ENCODE measurements at places on chromosomes 4 and X.

DNA sequence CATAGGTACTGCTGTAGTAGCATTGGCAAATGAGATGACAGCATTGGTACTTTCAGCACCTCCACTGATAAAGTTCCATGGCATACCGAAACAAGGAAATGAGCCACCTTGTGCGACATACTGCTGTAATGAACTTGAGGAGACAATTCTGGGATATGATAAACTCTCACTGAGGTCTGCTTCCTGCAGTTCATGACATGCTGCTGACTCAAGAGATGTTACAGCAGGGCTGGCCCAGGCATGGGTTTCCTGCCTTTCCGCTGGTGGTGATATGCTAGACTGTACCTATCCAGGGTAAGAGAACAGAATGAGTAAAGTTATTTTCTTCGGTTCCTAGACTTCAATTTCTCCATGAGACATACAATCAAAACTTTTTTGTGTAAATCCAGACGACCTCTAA, 17.1 kb downstream of the BEND2 start:
- no peak for DNase-seq

DNA sequence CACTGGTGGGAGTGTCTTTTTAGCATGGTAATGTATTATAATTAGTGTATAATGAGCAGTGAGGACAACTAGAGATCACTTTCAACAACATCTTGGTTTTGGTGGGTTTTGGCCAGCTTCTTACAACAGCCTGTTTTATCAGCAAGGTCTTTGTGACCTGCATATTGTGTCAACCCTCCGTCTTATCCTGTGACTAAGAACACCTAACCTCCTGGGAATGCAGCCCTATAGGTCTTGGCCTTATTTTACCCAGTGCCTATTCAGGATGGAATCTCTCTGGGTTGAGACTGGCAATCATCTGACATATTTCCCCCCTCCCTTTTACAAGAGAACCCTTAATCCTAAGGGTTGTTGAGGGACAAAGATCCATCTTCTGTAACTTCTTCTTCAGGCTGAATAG, 21.9 kb upstream of the ADH4 start:
- no peak for DNase-seq

GRCh38 chrX:103092942-103093341, at the start of gene NXF3:
NXF3 (minus strand) TSS chrX:103093143; CDS start chrX:103093023, 120 bp downstream.
- DNase-seq = no peak

DNA sequence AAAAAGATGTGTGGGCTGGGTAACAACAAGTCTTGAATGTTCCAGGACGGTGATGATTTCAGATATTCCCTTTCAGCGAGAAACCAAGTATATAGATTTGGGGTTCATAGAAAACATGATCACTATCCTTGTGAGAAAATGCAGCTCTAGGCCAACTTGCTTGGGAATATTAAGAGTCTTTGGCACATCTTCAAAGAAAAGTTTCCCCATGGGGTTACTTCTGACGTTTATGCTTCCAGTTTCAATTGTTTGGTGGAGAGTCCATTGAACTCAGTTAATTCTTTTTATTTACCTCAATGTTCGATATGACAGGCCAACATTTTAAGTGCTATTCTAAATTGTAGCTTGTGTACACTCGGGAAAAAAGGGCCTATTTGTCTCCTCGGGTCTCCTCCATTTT, 126.7 kb downstream of the NHS start:
- no peak for DNase-seq

DNA sequence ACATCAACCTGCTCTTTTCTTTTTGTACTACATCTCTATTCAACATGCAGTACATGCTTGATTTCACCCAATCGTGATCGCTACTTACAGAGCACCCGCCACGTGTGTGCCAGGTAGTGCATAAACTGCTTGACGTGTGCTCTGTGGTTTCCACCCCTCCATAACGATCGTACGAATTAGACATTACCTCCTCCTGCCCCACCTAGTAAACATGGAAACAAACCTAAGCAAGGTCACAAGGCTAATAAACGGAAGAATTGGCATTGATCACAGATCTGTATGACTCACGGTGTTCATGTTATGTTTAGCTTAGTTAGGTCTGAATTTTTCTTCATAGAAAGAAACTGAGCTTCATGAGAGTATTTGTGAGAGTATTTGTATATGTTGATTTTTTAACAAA, 64.1 kb downstream of the STX18 start:
- no peak for DNase-seq

GRCh38 chr4:78100060-78100459, 42.9 kb downstream of the FRAS1 start:
- DNase-seq = peak; percentile 45

GRCh38 chrX:148501386-148502066, 1.1 kb downstream of the AFF2 start:
- no peak for DNase-seq

DNA sequence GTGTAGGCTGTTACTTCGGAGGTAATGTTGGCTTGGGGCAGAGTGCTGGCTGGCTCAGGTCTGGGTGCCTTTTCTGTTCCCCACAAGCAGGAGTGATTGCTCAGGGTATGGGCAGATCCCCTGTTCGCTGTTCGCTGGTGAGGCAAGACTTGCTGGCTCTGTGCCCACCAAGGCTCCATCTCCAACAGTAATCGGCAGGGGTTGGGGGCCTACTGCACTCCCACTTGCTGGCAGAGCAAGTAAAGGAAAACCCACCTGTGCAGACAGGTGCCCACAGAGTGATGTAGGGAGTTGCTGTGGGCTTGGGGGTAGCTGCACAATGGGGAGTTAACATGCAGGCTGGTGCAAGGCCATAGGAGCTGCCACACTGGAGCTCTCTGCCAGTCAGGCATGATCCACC, 8.0 kb upstream of the TMSB15C start:
- no peak for DNase-seq

DNA sequence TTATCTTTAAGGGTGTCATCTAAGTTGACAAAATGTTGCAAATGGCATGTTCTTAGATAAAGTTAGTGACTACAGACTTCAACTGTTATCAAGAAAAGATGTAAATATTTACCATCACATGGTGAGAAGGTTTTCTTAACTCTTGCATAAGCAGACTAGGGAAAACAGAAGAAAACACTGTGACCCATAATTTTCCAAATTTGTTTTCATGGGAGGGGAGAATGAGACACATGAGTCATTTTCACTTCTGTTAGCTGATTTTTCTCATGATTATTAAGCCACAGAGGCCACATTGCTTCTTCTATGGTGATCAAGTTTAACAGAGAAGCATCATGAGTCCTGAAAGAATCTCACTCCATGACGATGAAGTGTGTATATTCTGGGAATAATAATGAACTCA, 30.2 kb upstream of the SYTL5 start:
- DNase-seq = no peak

DNA sequence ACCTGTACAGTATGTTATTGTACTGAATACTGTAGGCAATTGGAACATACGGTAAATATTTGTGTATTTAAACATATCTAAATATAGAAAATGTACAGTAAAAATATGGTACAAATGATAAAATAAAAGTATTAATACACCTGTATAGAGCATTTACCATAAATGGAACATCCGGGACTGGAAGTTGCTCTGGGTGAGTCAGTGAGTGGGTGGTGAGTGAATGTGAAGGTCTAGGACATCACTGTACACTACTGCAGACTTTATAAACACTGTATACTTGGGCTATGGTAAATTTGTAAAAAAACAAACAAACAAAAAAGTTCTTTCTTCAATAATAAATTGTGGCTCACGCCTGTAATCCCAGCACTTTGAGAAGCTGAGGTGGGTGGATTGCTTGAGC, 52.4 kb upstream of the FHL1 start:
- no peak for DNase-seq

- DNase-seq = no peak
These were observed 185.0 kb downstream of the CPE start for GRCh38 chr4:165563851-165564250.

DNA sequence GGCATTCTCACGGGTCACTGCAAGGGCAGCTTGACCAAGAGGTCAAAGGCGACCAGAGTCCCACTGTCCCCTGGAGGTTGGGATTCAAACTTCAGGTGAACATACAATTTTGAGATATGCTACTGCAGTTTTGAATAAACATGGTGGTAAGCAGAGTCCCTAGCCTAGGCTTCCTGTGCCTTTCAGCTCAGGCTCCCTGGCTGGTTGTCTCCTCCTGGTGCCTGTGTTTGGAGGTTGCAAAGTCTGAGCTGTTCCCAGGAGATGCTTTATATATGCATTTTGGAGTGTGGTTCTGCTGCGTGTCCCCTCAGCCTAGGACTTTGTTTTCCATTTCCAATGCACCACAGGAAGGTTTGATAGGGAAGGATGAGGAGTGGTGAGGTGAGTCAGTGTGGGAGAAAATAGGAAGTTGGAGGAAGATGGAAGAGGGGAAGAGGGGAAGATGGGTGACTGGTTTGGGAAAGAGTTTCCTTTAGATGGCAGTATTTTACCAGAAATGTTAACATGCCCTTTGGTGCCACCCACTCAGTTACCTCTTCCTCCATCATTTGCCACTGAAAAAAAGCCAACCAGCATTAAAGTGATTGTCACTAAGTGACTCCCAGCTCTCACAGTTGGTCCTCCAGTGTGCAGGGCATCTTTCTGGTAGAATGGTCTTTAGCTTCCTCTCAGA, 211.7 kb upstream of the AGTR2 start:
- DNase-seq = no peak

- DNase-seq = no peak
These were observed 11.0 kb downstream of the ATP5ME start for GRCh38 chr4:663046-663437.

- peak; percentile 93 for DNase-seq
These were observed 626 bp upstream of the CEP135 start for GRCh38 chr4:55947912-55948725.

GRCh38 chrX:129599499-129599898, 55.3 kb downstream of the APLN start:
- DNase-seq = no peak

GRCh38 chr4:44662623-44663005, 11.2 kb upstream of the YIPF7 start:
- DNase-seq = no peak

DNA sequence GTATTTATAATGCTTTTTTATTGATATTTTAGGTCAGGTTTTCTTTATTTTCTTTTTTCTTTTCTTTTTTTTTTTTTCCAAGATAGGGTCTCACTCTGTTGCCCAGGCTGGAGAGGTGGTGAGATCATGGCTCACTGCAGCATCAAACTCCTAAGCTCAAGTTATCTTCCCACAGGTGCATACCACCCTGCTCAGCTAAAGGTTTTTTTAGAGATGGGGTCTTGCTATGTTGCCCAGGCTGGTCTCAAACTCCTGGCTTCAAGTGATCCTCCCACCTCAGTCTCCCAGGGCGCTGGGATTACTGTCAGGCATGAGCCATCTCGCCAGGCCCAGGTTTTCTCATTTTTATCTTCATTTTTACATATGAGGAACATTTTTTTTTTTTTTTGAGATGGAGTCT, 3.3 kb downstream of the WDR44 start:
- no peak for DNase-seq

DNA sequence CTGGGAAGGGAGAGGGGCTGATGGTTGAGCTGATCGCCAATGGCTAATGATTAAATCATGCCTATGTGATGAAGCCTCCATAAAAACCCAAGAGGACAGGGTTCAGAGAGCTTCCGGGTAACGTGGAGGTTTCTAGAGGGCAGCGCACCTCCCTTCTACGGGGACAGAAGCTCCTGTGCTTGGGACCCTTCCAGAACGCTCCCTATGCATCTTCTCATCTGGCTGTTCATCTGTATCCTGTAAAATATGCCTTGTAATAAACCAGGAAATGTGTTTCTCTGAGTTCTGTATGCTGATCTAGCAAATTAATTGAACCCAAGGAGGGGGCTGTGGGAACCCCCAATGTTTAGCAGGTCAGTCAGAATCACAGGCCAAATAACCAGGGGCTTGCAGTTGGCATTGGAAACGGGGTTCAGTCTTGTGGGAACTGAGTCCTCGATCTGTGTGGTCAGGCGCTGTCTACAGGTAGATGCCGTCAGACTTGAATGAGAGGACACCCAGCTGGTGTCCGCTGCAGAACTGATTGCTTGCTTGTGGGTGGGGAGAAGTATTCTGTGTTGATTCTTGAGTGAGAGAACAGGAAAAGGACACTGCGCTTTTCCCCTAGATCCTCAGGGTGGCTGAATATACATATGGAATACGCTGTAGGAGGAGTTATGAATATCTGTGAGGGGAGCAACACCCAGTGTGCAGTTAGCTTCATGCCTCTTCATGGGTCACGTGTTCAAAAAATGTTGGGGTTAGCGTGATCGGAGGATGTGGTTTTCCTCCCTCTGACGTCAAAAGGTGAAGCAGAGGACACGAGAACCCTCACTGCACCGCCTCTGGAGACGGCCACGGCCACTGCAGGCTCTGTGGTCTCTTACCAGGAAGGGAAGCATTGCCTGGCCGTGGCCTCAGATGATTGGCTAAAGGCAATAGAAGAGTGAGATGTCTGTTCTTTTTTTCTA, 29.2 kb downstream of the HTT-AS start:
- DNase-seq = peak; percentile 64

DNA sequence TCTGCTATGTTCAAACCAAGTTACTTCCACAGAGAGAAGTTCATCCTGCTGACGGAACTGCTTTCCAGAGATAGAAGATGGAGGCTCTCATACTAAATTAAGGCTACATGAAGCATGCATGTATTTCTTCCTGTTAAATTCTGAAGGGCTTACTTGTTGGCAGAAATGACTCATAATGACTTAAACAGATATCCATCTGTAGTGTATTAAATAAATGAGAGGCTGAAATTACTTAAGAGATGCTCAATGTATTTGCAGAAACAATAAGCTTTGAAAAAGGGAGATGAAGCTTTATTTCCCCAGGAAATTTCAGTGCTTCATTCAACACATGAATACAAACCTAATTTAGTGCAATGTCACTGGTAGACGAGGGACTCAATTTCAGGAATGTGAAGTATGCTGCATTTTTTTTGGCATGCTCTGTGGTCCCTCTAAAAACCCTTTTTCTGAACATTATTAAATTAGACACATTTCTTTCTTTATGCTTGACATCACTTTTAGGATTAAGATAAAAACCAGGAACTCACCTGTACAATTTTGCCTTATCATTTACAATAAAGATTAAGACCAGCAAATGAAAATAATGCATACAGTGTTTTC, 759.1 kb upstream of the POU3F4 start:
- no peak for DNase-seq

GRCh38 chr4:81505004-81505598, 33.4 kb upstream of the RASGEF1B start:
- DNase-seq = no peak

GRCh38 chrX:63400340-63400739, 49.2 kb upstream of the SPIN4 start:
- no peak for DNase-seq

DNA sequence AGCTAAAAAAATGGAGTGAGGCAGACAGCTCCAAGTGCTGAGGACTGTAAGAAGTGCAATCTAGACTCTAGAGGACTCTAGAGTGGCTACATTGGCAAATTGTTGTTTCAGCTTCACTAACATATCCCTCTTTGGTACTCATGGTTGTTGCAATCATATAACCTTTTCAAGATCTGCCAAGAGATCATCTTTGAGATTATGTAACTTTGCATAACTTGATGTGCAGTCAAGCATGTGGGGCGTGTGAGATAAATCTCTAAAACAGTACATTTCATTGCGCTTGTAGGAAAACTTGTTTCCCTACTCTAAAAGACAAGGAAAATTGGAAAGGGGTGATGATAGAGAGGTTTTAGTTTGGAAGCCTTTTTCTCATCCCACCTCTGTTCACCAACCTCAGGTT, 11.2 kb upstream of the BRS3 start:
- DNase-seq = no peak

GRCh38 chrX:93422693-93423092, 250.7 kb downstream of the NAP1L3 start:
- no peak for DNase-seq

- DNase-seq = no peak
These were observed 48.9 kb upstream of the HAND2 start for GRCh38 chr4:173578956-173579355.

GRCh38 chrX:136627409-136627808, 20.5 kb upstream of the CD40LG start:
- no peak for DNase-seq

All from AG10803 (cell line).